GM19239 (cell line): ENCODE measurements at places on chromosomes 16 and 17.

- no peak for DNase-seq
Observed at GRCh38 chr16:24717411-24717810, 12.0 kb upstream of the TNRC6A start.

DNA sequence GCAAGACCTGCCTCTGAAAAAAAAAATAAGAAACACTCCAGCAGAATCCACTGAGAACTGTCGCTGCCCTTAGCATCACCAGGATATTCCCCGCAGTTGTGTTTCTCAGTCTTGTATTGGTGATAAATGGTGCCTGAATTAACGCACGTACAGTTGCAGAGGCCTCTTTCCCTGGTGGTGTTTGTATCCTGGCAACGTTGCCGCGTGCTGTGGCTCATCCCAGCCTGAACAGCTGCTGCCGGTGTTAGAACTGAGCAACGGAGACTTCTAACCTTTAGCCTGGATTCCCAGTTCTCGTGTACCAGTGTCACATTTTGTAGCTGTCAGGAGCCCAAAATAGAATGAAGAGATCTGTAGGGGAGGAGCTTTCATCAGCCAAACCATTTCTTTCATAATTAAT lies 4.8 kb downstream of the MLYCD start:
- DNase-seq = no peak

DNA sequence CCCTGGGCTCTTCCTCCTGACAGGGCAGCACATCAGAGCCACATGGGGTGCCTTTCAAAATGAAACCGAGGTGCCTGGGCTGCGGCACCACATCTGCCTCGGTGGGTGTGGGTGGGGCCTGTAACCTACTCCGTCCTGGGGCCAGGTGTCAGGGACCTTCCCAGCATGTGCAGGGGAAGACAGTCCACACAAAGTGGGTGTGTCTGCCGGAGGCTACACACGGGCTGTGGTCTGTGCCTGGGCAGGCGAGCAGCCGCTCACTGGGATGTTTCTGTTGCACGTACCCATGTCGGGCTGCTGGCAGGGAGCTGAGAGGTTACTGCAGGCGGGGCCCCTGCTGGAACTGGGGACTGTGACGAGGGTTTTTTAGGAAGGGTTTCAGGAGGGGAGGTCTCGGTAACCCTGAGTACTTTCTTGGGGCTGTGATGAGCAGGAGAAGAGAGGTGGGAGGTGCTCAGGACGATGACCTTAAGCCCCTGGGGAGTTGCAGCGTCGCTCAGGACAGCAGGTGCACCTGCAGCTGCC lies 351.2 kb downstream of the SEC14L1 start:
- DNase-seq = no peak

DNA sequence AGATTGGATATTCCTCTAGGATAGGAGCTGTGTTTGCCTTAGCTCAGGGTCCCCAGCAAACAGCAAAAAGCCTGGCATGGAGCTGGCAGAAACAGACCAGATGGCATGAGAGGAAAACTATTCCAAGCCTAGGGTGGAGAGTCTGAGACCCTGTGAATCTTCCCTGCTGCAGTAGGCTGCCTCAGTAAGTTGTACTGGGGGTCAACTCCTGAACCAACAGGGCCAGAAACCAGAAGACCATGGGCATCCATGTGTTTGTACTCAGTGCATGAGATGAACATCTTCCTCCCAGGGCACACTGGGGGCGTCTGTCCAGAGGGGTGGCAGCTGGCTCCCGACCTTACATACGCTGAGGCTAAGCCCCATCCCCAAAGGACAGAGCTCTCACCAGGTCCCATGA lies 214.4 kb downstream of the C16orf78 start:
- no peak for DNase-seq

- DNase-seq = no peak
Observed at GRCh38 chr17:70687421-70687820, 518.1 kb downstream of the KCNJ2 start.

GRCh38 chr17:70369391-70369790 lies 200.1 kb downstream of the KCNJ2 start:
- DNase-seq = no peak

DNA sequence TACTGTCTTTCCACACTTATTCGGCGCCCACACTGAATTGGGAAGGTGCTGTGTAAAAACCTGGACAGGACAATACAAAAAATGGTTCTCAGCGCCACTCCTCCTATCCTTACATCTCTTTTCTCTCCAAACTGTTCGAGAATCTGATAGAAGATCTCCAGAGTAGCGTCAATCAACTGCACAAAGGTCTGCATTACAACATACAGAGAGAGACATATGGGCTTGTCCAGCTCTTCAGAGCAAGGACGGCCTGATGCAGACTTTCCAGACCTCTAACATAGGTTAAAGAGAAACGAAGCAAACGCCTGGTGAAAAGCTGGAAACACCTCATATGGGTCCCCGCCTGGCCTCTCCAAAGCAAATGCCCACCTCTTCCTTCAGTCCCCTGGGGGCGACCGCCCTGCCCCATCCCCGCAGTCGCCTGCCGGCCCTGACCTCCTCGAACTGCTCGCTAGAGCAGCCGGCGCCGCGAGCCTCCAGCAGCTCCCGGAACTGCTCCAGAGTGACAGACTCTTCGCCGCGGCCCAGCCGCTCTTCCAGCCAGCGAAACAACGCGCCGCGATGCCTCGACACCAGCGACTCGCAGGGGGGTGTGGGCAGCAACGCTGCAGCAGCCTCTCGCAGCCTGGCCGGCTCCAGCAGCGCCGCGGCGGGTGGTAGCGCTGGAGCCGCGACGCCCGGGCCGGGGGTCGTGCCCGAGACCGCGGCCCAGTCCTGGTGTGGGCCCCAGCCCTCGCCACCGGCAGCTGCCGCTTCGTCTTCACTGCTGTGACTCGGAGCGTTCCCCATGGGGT lies 526 bp downstream of the ZZEF1 start:
- no peak for DNase-seq

GRCh38 chr16:19432429-19432828 lies 14.7 kb downstream of the TMC5 start:
- DNase-seq = no peak

- no peak for DNase-seq
Observed at GRCh38 chr16:68790130-68790761, 53.1 kb upstream of the TANGO6 start.

DNA sequence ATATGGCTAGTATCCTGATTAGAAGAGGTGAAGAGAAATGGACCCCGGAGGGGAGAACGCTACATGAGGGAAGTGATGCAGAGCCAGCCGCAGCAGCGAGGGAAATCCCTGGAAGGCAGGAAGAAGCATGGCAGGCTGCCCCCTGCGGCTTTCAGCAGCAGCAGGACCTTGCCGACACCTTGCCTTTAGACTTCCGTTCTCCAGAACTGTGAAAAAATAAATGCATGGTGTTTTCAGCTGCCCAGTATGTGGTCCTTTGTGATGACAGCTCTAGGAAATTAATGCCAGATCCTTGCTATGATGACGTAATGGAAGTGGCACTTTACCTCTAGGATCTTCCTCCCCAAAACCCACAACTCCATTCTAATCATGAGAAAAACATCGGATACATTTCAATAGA lies 9.7 kb upstream of the ZFP1 start:
- DNase-seq = no peak

GRCh38 chr16:12480916-12481315 lies 322.8 kb downstream of the CPPED1 start:
- DNase-seq = no peak

GRCh38 chr17:69809331-69809730 lies 265.7 kb upstream of the KCNJ16 start:
- DNase-seq = no peak

DNA sequence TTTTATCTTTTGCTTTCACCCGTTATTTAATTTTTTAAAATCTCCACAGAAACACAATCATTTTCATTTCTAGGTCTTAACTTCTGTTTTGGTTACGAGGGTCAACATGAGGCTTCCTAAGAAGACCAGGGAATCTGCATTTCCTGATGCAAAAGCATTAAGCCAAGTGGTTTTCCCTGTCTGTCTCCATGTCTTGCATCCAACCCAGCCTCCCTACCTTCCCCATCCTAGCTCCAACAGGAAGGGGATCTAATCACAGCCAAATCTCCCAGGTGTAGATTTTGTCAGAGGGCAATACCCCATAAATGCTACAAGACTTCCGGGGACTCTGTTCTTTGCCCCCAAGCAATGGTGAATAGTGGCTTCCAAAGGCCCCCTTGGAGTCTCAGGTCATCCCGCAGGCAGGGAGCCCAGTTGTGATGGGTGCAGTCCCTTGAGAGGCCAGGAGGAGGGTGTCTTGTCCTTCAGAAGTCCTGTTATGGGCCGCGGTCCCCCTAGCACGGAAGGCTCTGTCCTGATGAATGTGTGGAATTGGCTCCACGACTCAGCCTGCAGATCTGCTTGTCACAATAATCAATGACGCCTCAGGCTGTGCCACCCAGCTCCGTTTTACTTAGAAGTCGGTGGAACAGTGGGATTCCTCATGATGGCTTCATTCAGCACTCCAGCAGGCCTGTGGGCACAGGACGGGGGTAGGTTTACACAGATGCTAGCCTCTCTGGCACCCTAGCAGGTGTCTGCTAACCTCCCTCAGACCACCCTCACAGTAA lies 141.1 kb downstream of the RGS9 start:
- peak; percentile 21 for DNase-seq

- no peak for DNase-seq
Observed at GRCh38 chr16:57941016-57941664, 29.8 kb downstream of the CNGB1 start.

DNA sequence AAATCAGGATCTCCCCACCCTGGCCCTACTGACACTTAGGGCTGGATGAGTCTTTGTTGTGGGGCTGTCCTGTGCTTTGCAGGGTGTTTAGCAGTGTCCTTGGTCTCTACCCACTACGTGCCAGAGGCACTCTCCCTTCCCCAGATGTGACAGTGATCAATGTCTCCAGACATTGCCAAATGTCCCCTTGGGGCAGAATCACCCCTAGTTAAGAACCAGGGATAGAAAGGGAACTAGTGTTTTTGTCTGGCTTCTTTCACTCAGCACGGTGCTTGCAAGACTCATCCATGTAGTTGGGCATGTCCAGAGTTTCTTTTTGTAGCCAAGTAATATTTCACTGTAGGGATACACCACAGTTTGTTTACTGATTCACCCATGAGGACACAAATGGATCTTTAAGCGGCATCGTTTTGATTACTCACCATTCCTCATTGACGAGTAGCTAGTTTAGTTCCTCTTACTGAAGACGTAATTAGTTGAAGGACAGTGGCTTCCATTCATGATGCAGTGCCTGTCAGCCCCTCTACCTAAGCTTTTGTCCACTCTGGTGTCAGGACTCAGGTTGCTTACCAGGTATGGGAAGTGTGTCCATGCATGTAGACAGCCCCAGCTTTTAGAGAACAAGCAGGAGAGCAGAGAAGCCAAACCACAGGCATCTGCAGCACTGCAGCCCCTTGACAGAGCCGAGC lies 26.0 kb upstream of the ITGB4 start:
- DNase-seq = no peak

DNA sequence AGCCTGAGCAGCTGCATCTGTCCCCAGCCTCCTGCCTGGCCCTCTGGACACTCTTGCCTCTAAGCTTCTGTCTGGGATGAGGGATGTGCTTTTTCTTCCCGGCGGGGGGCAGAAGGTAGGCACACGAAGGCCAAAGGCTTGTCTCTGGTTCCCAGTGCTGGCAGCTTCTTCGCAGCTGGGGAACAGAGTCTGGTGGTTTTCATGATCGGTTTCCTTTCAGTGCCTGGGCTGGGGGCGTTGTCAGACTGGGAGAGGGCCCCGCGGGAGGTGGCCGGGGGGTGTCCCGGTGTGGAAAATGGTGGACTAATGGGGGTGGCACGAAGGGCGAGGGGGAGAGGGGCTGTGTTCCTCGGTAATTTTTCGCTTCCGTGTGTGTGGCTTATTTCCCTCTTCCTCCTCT lies 988 bp downstream of the RAP1GAP2 start:
- no peak for DNase-seq

- DNase-seq = no peak
Observed at GRCh38 chr17:50917418-50917743, 51.2 kb upstream of the TOB1 start.

- no peak for DNase-seq
Observed at GRCh38 chr17:58325289-58325726, 3.3 kb downstream of the TSPOAP1 start.

- DNase-seq = no peak
Observed at GRCh38 chr16:67438098-67438791, 7.3 kb downstream of the HSD11B2 start.

- DNase-seq = no peak
Observed at GRCh38 chr17:57256708-57257112, 387 bp downstream of the MSI2 start.

DNA sequence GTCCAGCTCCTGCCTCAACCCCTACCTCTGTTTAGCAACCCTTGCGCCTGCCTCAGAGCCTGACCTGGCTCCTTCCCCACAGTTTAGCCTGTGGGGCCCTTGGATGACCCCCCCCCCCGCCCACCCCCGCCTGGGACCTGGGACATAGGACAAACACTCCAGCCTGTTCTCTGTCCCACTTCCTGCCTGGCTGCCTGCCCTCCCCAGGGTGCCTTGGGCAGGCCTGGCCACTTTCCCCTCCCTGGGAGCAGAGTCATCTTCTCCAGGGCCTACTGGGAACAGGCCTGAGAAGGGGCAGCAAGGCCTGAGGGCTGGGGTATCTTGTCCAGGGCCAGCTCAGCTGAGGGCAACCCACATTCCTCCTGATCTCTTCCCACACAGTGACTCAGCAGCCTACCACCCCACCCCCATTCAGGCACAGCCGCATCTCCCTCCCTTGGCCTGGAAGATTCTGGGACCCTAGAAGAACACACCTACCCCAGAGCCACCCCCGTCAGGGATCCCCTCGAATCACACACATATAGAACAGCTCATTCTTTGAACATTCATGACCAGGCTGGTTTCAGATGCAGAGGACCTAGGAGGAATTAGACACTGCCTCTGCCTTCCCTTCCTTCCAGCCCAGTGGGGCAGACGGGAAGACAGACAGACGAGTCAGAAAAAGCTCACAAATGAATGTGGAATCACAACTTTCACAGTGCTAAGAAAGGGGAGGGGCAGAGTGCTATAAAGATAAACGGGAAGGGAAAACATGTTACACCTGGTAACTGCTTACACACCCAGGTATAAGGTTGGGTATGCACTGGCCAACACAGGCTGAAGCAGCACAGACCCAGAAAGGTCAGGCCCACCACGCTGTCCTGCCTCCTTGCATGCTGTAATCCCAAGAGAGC lies 6.0 kb downstream of the FHOD1 start:
- DNase-seq = no peak

GRCh38 chr17:30958187-30958586 lies 12.7 kb upstream of the RNF135 start:
- DNase-seq = no peak

DNA sequence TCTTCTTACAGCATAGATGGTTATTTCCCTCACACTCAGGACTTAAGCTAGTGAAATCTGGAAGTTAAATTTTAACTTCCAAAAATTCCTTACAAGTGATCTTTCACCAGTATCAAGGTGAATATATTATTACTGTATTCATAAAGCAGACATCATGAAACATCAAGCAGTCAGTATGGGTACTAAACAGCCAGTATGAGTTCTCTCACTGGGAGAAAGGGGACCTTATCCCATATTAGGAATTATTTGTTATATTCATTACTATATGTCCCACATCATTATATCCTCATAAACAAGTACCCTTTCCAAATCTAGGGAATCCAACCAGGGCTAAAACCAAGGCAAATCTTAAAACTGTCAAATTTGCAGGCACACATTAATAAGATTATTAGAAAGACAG lies 15.3 kb downstream of the NUFIP2 start:
- no peak for DNase-seq
